NK-92 treated with Interleukin-12 subunit alpha and Interleukin-12 subunit beta, amount 100 ng/mL, for 24 hours (cell line): ENCODE measurements at places on chromosomes 16 and 17.

- DNase-seq, result no peak
These were observed 129.8 kb downstream of the NTN1 start for GRCh38 chr17:9151091-9151490.

- DNase-seq, result no peak
These were observed 299.6 kb downstream of the MAP2K4 start for GRCh38 chr17:12320286-12320685.

DNA sequence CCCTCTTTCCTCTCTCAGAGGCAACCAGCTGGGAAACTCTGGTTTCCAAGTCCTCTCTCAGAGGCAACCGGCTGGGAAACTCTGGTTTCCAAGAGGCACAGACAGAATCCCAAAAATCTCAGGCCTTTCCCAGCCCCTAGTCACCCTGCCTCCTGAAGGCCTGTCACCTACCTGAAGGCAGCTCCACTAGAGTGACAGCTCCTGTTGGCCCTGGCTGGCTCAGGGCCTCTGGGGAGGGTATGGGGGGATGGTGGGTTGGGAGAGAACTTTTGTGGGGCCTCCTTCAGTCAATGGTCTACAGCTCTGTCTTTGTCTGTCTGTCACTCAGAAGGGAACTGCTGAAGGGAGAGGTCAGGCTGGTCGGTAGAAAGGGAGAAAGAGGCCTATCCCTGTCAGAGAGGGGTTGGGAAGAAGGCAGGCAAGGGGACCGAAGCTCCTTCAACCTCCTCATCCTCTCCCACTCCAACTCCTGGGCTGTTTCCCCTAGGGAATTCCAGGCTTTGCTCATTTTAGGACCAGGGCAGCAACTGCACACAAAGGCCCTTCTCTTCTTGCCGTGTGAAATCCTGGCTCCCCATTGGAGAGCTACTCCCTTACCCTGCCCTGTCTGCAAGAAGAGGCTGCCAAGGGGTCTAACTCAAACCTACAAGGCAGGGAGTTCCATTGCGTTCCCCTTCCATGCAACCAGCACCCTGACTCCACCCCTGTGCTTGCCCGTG lies 23.6 kb downstream of the COPZ2 start:
- no peak for DNase-seq

DNA sequence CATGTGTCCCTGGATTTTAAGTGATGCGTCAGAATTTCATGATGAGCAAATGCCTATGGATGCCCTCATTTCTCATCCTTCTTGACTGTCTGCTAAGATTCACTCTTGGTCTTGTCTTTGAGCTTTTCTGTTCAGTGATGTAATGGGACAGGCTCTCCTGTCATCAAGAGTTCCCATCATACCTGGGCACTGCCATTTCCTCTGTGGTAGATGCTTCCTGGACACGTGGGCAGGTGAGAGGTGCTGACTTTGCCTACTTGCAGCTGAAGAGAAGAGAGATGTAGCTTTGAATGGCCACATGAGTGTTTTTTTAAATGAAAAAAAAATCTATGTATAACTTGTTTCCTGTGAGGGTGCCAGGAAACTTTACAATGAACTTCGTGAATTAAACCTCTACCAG lies 557.7 kb downstream of the MAF start:
- DNase-seq, result no peak

- no peak for DNase-seq
These were observed 1.2 kb downstream of the SREBF1 start for GRCh38 chr17:17835415-17836249.

GRCh38 chr17:59327121-59327980 lies 4.1 kb upstream of the YPEL2 start:
- DNase-seq, result no peak

DNA sequence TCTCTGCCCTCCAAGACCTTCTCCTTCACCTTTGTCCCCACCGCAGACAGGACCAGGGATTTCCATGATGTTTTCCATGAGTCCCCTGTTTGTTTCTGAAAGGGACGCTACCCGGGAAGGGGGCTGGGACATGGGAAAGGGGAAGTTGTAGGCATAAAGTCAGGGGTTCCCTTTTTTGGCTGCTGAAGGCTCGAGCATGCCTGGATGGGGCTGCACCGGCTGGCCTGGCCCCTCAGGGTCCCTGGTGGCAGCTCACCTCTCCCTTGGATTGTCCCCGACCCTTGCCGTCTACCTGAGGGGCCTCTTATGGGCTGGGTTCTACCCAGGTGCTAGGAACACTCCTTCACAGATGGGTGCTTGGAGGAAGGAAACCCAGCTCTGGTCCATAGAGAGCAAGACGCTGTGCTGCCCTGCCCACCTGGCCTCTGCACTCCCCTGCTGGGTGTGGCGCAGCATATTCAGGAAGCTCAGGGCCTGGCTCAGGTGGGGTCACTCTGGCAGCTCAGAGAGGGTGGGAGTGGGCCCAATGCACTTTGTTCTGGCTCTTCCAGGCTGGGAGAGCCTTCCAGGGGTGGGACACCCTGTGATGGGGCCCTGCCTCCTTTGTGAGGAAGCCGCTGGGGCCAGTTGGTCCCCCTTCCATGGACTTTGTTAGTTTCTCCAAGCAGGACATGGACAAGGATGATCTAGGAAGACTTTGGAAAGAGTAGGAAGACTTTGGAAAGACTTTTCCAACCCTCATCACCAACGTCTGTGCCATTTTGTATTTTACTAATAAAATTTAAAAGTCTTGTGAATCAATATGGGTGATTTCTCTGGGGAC lies 12.2 kb downstream of the CX3CL1 start:
- DNase-seq, result no peak

- DNase-seq, result peak; percentile 10
These were observed 4.3 kb downstream of the GDE1 start for GRCh38 chr16:19517424-19518089.

GRCh38 chr16:50834701-50835100 lies 92.8 kb downstream of the CYLD start:
- no peak for DNase-seq

DNA sequence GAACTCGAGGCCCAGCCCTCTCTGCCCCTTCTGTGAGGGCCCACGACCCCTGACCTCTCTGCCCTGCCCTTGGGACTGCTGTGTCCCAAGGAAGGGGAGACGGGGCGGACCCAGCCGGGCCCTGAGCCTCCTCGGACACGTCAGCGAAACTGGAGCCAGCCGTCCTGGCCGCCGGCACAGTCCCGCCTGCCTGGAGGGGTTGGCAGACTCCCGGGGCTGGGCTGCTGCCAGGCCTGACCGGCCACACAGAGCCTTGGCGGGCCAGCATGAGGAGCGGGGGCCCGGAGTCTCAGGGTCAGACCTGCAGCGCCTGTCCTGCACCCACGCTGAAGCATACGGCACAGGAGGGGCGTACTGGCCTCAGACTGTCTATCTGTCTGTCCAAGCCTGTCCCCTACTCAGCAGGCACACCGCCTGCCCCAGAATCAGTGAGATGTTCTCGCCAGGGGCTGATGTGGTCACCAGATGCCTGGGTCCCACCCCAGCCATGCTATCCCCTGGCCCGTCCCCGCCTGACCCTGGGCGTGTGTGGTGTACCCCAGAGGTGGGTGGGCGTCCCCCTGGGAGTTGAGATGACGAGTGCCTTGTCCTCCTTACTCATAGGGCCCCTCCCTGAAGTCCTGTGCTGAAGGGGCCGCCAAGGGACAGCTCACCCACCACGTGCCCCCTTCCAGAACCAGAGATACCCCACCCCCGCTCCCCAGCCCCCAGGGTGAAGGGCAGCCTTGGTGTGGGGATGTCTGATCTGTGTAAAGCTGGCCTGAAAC lies 4.7 kb downstream of the VASN start:
- no peak for DNase-seq

DNA sequence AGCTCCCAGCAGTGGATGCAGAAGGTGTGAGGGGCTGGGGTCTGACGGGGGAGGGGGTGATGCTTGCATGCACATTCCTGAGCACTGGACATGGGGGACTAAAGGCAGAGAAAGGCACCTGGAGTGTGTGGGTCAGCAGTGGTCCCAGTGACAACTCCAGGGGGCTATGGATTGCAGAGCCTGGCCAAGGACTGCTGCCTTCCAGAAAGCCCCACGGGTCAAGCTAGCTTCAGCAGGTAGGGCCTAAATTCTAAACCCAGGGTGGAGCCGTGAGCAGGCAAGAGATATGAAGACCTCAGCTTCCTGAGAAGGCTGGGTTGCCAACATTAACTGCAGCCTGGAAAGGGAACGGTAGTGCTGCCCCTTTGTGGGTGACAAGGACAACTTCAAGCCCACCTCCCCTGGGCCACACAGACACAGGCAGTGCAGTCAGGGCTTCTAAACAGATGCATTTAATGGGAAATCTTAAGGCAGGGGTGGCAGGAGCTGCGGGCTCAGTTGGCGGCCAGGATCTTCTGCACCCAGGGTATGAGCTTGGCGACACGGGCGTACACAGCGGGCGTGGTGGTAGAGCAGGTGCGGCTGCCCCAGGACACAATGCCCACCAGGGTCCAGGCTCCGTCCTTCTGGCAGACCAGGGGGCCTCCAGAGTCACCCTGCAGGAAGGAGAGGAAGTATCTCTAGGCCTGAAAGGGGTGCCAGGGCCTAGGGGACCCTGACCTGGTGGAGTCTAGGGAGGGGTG lies 3.1 kb downstream of the CTRB2 start:
- DNase-seq, result no peak

- DNase-seq, result no peak
These were observed 47.1 kb downstream of the ABCA8 start for GRCh38 chr17:68908045-68908444.

GRCh38 chr16:11602321-11602720 lies 15.6 kb upstream of the LITAF start:
- no peak for DNase-seq

DNA sequence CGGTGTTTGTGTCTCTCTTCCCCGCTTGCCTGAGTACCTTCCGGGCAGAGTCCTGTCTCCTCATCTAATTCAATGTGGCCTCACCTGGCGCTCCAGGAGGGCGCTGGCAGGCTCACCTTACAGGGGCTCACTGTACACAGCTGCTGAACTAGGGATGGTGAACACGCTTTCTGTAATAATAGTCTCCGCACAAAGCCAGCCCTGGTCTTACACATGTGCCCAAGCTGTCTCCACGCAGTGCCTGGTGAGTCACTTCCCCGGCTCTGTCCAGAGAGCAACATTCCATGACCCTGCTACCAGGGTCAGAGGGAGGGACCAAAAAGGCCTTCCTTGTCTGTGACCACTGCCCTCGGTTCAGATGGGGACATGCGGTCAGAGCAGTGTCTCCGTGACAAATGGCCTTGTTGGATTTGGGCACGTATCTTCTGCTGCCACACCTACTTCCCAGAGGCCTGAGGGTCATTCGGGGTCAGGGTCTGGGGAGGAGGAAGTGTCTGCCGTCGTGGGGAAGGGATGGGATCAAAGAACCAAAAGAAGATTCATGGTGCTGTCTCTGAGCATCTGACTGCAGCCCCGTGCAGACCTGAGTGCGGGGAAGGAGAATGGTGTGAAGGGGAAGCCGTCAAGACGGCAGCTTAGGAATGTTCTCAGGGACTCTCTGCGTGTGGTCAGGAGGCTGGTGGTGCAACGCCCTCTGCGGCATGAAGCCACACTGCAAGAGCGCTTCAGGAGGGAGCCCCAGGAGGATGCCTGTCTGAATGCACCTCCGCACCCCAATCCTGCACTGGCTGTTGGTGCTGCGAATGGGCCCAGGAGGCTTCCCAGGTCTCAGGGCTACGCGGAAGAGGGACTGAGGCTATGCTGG lies 68.8 kb downstream of the IL21R start:
- DNase-seq, result no peak

GRCh38 chr17:78812855-78813254 lies 27.8 kb downstream of the USP36 start:
- no peak for DNase-seq

- no peak for DNase-seq
These were observed 40.9 kb downstream of the SRCIN1 start for GRCh38 chr17:38564869-38565268.

- DNase-seq, result no peak
These were observed 33.0 kb upstream of the ZNF750 start for GRCh38 chr17:82872591-82873520.

GRCh38 chr17:1943436-1943831 lies 81.7 kb downstream of the RTN4RL1 start:
- DNase-seq, result no peak

DNA sequence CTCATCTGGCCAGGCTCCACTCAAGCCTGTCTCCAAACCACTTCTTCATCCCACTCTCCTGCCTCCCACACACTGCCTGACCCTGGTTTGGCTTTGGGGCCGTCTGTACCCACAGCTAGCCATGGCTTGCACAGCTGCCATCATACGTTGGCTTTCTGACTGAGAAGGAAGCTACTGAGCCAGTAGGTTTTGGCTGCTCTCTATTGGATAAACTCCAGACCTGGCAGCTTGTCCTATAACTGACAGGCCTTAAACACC lies 3.9 kb downstream of the MIF4GD start:
- no peak for DNase-seq

GRCh38 chr17:5628262-5628661 lies 44.0 kb upstream of the NLRP1 start:
- no peak for DNase-seq

DNA sequence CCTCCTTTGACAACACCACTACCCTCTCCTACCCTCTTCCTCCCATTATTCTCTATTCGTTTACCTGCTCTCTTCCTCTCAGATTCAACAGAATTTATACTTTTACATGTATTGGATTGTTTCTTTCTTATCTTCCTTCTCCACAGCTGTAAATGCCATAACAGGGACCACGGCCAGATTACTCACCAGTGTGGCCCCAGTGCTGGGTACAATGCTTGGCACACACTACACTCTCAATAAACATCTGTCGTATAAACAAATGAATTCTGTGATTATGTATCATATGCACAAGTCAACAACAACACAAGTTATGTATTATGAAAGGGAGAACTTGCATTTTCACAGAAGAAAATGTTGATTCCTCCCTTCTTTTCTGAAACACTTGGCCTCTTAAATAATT lies 20.0 kb downstream of the AARSD1 start:
- DNase-seq, result no peak

DNA sequence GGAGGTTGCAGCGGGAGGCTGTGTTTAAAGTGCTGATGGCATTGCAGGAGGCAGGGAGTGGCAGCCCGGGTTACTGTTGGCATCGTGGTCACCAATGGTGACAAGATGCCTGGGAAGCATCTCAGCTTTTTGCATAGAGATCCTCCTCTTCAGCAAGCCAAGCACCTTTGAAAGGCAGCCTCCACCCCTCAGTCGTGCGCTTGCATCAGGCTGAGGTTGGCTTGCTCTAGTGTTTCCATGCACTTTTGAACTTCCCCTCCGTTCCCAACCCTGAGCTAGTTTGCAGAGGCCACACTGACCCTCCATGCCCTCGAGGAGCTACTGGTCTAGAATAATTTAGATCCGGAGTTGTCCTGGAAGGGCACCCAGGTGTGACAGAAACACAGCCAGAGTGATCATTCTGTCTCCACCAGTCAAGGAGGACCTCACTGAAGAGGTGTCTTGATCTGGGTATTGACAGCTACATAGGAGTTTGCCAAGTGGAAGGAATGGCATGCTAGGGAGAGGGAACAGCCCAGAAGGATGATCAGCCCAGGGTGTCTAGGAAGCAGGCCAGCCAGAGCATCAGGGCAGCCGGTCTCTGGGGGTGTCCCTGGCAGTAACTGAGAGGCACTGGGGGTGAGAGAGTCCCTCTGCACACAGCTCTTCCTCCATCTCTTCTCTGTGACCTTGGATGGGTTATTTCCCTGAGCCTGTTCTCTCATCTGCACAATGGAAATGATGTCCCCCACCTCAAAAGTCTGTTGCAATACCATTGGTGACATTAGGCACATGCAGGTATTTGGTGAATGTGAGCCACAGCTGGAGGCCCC lies 7.7 kb downstream of the BEAN1 start:
- DNase-seq, result no peak
